Vagina (tissue), 2 donors: ENCODE measurements at places on chromosomes 1 and 21.

DNA sequence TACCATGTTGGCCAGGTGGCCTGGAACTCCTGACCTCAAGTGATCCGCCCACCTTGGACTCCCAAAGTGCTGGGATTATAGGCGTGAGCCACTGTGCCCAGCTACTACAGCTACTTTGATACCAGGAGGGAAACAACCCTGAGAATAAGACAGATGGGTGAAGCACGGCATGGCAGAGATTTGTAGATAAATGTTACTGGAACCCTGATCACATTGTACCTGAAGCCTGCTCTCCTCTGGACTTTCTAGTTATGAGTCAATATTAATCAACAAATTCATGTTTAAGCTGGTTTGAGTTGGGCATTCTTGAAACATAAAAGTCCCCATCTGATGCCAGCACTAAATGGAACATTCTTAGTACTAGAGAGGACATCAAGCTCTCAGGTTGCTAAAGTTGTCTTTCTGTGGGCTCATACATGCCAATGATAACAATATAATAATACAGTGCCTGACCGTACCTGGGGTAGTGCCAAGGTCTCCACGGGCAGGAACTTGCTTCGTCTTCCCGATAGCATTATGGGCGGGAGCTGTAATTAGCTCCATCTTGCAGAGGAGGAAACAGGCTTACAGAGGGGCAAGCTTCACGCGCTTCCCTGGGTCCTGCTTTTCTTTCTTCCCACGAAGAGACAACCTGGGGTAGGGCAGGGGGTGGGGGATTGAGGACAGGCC is 30.7 kb upstream of the SLC19A1 start:
- no peak for DNase-seq

GRCh38 chr1:28580722-28581530 is 11.1 kb upstream of the RAB42 start:
- DNase-seq = no peak

DNA sequence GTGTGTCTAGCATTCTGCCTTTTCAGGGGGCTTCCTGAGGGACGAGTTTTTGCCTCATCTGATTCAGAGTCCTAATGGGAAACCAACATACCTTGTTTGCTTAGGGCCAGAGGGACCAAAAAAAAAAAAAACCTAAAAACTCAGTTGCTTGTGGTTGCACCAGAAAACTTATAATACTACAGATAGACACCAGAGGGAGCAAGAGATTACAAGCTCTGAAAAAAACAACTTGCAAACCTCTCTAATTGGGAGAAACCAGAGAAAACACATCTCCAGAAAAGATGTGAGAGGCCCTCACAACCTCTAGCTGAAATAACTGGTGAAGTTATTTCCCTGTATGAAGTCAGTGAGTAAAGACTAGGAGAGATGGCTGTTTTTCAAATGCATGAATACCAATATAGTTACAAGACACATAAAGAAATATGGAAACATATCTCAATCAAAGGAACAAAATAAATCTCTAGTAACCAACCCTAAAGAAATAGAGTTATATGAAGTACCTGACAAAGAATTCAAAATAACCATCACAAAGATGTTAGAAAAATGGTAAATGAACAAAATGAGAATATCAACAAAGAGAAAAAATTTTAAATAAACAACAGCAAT is 233.7 kb upstream of the NFIA start:
- no peak for DNase-seq

- DNase-seq = no peak
These were observed 80.7 kb downstream of the MRPL37 start for GRCh38 chr1:54280651-54281050.

GRCh38 chr1:228648647-228649383 is 86.5 kb upstream of the RHOU start:
- DNase-seq = peak; percentile 49

DNA sequence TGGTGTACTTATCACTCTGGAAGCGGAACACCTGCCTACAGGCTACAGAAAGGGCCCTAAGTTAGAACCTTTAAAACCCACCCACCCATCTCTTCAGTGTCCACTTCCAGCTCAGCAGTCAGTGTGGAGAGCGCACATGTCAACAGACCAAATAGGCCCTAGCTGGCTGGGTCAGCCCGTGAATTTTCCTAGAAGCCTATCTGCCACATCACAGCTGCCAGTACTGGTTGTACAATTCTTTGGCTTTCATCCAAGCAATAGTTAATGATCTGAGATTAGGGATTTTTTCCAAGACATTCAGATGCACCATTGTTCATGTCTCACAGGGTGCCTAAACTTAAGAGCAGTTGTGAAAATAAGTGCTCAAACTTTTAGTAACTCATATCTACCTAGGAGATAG is 197.1 kb downstream of the KCNK2 start:
- DNase-seq = no peak

GRCh38 chr1:20318971-20319370 is 28.3 kb downstream of the VWA5B1 start:
- DNase-seq = no peak

DNA sequence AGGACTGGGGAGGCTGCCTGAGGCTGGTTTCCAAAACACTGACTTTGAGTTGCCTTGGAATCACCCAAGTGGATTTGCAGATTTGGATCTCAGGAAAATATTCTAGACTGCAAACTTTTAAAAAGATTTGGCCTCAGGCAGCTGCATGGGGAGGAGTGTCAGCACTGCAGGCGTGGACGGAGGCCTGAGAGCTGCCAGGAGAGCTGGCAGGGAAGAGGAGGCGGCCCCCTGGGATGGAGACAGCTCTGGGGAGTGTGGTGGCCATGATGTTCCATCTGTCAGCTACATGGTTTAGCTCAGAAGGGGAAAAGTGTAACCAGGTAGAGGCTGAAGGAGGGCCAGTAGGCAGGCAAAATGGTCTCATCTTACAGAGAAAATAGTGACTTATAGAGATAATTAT is 72.1 kb downstream of the VPS26C start:
- DNase-seq = no peak

DNA sequence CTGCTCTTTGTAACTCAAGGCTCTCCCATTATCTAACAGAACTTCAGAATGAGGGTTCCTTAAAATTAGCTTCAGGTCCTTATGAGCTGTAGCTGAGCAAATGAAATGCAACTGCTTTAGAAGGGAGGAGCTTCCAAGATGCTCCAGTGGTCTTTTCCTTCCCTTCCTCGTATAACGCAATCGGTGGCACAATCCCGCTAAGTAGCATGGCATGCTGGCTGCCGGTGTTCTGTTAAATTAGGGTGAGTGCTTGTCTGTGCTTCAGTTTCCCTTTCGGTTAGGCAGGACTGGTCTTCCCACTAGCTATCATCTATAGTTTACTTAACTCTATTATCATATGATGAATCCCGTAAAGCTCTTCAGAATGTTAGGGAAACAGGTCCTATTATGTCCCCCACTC is 917 bp downstream of the KIAA0040 start:
- DNase-seq = no peak
